ENCODE measurements at places on chromosomes 6 and 20.

DNA sequence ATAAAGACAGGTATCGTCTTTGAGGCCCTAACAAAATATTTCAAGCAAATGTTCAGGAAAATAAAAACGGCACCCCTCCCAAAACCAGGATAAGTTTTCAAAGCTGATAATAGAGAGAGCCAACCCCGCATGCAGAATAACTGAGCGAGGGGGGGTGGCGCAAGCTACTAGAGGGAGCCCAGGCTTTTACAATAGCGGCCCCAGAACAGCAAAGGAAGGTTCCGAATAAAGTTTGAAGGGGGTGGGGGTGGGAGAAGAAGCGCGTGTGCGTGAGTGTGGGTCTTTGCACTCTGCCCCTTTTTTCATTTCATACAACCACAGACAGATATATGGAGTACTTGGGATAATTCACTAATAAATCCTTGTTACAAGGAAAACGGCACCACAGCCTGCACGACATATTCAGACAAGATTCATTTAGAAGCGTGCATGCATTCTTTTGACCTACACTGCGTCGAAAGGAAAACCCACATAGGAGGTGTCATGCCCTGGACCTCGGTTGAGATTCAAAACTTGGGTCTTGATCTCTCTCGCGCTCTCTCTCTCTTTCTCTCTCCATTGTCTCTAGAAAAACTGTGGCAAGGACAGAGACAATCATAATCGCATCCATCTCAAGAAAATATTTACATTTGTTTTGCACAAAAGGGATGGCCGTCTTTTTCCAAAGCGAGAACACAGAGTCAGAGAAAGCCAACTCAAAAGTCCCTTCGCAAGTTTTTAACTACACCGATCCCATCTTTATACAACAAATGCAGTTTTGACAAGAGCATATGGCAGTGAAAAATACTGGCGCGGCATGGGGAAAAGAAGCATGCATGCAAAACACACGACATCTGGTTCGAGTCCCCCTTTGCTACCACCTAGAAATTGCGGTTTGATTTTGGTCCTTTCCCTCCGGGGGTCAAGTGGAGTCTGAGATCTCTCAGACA, 1.6 kb downstream of the OLIG3 start:
- DNase-seq = no peak

DNA sequence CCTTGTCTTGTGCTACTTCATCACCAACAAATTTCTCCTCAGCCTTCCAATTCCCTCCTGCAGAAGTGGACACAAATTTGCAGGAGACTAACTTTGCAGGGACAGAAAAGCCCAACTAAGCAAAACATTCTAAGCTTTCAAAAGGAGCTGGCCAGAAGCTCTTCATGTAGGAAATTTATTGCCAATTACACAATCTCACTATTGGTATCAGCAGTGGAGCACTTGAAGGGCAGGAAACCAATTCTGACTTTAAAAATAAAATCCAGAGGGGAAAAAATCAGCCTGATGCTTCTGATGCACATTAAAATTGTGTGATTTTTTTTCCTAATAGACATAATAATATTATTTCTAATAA, 193.3 kb downstream of the LY86 start:
- no peak for DNase-seq

- DNase-seq = no peak
Measured at GRCh38 chr20:20095114-20095872, 43.0 kb downstream of the CFAP61 start.

DNA sequence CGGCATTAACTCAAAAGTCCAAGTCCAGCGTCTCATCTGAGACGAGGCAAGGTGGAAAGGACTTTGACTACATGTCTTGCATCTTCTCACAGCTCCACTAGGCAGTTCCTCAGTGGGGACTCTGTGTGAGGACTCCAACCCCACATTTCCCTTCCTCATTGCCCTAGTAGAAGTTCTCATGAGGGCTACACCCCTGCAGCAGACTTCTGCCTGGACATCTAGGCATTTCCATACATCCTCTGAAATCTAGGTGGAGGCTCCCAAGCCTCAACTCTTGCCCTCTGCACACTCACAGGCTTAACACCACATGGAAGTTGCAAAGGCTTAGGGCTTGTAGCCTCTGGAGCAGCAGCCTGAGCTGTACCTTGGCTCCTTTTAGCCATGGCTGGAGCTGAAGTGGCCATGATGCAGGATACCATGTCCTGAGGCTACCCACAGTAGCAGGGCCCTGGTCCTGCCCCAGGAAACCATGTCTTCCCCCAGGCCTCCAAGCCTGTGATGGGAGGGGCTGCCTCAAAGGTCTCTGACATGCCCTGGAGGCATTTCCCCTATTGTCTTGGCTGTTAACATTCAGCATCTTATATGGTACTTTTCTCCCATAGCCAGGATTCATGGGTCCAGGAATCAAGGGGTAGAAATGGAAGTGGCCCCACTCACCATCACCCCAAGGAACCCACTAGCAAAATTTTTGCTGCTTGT, 194.6 kb upstream of the KCNG1 start:
- no peak for DNase-seq

DNA sequence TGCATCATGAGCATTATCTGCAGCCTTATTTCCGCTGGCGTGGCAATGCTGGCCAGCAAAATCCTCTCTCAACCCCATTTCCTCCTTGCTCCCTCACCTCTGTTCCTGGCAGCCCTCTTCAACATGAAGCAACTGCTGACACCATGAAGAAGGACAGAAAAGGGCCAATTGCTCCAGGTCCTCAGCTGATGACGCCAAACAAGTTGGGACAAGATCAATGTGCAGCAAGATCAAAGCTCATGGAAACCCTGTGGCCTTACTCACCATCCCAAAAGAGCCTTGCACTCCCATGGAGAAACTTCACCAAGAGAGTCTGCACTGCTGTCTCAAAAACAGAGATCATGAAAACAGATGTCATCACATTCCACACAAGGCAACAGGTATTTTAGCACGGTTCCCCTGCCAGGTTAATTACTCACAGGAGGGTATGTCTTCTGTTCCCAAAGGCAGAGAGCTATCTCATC, 7.4 kb downstream of the GFOD1 start:
- DNase-seq = no peak

DNA sequence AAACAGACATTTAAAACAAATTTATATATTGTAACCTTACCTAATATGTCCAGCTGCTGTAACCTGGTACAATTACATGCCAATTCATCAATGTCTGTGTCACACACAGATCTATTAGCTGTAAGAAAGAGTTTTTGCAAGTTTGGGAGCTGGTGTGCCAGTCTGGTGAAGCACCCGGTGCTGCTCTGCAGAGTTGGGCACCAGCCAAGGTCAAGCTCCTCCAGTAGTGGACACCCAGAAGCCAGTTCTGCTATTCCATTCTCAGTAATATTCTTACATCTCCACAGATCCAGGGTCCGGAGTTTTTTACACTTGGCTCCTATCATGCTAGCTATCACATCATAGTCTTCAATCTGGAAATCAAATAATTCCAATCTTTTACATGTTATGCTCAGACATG, 41.0 kb downstream of the POU3F2 start:
- no peak for DNase-seq

DNA sequence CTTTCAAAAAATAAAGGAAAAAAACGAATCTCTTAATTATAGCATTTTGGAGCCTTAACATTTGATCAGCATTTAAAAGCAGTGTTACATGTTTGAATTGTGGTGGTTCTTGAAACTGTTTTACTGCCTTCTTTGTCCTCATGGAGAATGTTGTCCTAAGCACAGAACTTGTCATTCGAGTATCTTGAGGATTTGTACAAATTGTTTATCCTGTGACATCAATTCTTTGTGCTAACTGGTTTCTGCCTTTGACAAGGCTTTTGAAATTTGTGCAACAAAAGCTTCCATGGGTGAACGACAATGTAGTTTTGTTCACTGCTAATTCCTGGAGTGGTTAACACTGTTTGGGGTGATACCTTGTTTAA, 130.8 kb downstream of the SCAF8 start:
- DNase-seq = no peak

DNA sequence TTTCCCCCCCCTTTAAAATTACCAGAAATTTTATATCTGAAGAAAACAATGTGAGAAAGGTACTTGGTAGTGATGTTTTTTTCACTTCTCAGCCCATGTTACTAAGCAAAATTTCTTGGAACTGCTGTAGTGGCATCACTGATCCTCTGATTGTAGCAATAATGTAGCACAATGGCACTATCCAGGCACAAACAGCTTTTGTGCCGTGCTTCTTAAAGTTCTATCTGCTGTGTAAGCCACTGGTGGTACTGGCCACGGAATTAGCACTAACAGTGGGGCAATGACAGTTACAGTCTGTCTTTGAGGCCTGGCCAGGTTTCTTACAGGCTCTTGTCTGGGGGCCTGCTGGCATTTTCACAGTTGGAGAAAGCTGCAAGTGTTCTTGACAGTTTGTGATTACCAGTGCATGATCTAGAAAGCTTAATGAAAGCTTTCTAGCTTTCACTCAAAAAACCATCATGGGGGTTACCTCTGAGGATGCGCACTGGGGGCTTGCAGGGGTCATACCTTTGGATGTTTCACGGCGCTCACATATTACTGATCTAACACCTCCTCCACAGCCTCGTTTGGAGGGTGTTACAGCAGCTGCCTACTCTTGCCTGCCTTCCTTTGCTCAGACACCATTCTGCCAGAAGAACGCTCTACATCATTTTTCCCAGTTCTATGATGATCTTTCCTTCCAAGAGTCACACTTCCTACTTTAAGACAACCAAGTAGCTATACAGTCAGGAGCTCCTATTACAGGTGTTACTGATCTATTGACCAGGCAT, 58.4 kb upstream of the ARMH2 start:
- DNase-seq = no peak

DNA sequence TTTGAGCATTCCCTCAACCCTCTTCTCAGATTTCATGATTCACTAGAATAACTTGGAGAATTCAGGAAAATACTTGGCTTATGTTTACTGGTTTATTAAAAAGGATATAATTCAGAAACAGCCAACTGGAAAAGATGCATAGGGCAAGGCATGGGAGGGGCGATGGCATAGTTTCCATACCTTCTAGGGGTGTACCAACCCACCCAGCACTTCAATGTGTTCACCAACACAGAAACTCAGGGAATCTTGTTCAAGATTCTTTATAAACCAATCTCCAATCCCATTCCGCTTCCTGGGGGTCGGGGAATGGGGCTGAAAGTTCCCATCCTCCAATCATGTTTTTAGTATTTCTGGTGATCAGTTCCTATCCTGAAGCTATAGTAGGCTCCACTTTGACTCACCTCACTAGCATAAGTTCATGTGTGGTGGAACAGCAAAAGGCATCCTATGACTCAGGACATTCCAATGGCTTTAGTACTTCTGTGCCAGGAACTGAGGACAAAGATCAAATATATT, 164.4 kb downstream of the SIM1 start:
- DNase-seq = no peak

DNA sequence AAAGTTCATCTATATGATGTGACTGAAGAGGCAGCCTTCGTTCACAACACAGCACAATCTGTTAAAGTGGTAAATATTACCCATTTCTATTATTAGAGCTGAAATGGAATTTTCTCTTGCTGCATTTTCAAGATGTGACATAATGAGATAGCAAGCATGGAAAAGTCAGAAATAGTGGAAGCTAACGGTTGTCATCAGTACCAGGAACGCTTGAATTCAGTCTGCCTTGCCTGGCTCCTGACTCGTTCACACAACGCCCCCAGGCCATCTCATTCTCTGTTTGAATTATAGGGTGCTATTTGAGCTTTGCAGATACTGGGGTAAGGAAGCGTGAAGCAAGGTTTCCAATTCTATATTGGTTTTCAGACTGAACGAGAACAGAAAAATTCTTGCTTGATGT, 116.5 kb upstream of the MAP3K7 start:
- no peak for DNase-seq

DNA sequence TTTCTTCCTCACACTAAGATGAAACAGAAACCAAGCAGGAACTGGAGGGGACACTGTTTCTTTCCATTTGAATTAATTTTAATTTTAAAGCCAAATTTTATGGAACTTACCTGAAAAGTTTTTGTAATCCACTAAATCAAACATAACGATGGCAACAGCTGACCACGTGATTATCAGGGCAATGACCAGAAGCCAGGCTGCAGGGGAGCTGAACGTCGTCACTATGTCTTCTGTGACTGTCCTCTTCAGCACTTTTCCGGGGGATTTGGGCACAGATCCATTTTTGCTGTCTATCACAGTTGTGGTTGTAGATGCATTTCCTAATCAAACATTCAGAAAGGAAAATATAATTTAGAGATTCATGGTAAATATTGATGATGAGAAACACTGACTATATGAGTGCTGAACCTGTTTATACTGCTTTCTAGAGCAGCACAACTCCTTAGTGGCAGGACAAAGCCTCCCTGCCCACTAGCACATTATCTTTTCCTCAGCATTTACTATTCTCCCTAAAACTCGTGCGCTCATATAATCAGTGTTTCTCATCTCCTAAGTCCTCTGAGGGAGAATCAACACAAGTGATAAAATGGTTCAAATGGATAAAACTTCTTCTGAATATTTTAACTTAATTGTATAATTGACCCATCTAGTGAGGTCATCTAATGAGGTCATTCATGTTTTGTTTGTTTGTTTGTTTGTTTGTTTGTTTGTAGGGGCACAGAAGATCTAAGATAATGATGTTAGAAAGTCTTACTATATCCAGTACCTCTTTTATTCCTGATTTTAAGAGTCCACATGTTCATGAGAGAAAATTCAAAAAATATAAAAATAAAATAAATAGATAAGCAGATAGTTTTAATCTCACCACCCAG, 65.7 kb downstream of the TRDN start:
- DNase-seq = no peak

DNA sequence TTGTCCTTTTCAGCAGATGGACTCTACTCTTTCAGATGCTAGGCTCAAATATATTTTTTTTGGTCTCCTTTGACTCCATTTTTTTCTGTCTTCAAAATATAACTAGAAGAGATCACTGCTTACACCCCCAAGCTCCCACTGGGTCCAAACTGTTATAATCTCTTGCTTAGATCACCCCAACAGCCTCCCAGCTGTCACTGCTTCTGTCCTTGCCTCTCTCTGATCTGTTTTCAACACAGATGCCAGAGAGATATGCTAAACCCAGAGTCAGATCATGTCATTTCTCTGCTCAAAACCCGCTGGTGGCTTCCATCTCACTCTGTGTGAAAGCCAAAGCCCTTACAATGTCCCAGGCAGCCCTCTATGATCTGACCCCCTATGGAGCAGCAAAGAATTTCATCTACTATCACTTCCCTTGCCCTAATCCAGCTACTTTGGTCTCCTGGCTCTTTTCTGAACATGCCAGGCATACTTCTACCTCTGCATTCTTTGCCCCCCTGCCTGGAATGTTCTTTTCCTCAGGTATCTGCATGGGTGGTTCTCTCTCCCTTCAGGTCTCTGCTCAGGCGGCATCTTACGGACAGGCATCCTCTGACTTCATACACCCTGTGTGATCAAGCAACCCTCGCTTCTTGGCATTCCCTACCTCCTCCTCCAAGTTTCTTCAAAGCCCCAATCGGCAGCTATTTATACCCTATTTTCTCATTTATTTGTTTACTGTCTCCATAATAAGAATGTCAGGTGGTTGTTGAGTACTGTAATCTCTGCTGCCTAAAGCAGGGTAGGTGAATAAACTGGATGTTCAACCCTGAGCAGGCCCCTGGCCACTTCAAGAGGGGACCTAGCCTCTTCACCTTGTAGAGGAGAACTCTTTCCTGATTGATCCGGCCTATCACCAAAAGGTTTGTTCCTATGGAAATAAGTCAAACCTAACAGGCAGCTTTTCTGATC, 43.6 kb upstream of the SLC4A11 start:
- DNase-seq = no peak

GRCh38 chr20:47353692-47354463, 2.6 kb downstream of the ZMYND8 start:
- no peak for DNase-seq
